ENCODE measurements at places on chromosomes 2 and 18. TPM values are rescaled to one million over a fixed set of nuclear protein-coding genes. Genes with fewer than 3 reads are reported as not detected.

SPP2 gene
- not detected for total RNA-seq

TDRD15 gene
- not detected for total RNA-seq

GRCh38 chr2:20617081-20617575 lies 33.8 kb downstream of the HS1BP3 start:
- DNase-seq = peak; percentile 62

DNA sequence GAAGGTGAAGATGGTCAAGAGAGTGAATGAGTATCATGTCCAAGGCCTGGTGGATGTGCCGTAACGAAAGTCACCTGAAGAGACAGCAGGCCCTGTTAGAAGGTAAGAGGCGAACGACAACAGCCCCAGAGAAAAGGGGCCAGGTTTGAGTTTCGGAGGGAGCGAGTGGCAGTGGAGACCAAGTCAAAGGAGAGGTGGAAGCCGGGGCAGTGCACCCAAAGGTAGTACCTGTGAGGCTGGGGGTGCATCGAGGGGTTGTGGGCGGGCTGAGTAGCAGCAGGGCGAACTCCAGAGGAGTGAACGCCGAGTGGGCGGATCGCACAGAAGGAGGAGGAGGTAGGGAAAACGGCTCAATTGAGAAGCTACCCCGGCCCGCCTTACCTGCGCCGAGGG lies 358 bp downstream of the USP37 start:
- DNase-seq = peak; percentile 75

DNA sequence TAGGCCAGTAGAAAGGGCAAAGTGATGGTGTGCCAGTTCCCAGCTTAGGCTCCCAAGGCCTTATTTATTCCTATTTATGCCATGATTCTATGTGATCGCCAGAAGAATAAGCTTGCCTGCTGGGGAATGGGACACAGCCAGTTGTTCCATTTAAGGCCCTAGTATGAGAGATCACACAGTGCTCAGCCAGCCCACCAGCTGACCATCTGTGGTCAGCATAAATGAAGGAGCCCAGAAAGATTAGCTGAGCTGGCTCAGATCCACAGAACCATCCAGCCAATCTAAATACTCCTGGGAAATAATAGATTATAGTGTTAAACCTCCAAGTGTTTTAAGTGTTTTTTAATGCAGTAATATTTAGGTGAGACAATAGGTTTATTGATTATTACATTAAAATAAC lies 12.6 kb upstream of the L3MBTL4 start:
- DNase-seq = no peak

DNA sequence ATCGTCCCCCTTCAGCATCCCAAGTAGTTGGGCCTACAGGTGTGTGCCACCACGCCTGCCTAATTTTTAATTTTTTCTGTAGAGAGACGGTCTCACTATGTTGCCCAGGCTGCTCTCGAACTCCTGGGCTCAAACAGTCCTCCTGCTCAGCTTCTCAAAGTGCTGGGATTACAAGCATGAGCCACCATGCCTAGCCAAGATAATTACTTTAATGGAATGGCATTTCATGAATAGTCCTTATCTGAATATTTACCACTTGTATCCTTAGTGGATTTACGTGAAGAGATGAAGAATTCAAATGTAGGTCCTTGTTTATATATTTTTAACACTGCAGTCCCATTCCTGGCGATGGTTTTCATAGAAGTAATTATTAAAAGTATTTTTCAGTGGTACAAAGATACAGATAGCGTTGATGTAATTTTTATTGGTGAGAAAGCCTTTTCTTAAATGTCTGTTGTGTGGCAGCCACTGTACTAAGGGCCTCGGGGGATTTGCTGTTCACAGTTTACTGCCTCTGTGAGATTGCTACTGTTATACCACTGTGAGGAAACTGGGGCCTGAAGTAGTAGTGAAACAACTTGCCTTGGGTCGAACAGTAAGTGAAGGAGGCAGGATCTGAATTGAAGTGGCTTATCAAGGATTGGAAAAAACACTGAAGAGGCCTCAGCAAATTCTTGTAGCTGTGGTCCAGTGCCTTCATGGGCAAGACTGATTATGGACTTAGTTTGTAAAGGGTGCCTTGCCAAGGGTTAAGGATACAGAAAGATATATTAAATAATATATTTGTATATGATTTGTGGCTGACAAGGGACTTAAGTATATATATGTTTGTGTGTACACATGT lies 151.2 kb downstream of the PRPF40A start:
- no peak for DNase-seq

SKOR2 gene
- total RNA-seq = not detected

- DNase-seq = no peak
Observed at GRCh38 chr18:53797998-53798495, 426.4 kb downstream of the MBD2 start.

- no peak for DNase-seq
Observed at GRCh38 chr18:36265015-36265414, 32.5 kb upstream of the FHOD3 start.

EVA1A gene
- not detected for total RNA-seq

DNA sequence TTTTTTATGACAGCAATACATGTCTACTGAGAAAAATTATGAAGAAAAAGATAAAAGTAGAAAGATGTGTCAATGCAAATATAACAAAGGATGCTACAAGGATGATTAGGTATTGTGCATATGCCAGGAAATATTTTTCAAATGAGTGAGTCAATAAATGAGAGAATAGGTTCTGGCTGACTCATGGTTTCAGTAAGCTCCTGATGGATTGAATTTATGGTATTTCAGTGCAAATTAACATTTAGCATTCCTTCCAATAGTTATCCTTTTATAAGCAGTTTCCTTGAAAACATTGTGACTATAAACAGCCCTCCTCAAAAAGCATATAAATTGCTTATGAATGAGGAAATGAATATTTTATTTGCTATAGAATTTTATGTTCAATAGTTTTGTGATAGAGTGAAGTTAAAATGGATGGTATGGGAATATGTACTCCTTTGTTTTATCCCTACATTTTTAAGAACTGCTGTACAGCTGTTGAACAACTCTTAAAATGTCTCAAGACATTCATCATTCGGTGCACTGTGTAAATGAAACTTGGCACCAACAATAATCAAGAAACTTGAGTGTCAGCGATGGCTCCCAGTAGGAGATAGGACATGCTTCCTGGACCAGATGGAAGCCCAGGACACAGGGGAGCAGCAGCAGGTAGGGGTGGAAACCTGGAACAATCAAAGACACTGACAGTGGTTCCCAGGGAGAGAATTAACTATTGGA lies 144.7 kb downstream of the PMAIP1 start:
- DNase-seq = no peak

IRS1 gene
- total RNA-seq = 54.0 TPM

DNA sequence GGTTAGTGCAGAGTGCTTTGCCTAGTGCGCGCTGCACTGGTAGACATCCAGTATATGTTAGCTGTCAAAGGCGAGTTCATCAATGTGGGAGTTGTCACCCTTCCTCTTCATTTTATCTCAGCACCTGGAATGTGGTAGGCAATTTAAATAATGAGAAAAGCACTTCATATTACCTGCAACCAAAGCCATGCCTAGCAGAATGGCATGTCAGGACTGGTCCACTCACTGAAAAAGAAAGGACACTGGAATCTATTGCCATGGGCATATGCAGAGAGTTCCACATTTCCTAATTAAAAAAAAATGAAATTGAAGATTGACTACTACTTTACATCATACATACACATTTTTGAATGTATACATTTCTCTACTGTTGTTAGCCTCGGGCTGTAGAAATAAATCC lies 139.6 kb downstream of the PAX3 start:
- no peak for DNase-seq

NRP2 gene
- 1.1 TPM for total RNA-seq

AGAP1 gene
- total RNA-seq = 31.1 TPM

TRIM54 gene
- 5.8 TPM for total RNA-seq

SFT2D3 gene
- 11.1 TPM for total RNA-seq

DNA sequence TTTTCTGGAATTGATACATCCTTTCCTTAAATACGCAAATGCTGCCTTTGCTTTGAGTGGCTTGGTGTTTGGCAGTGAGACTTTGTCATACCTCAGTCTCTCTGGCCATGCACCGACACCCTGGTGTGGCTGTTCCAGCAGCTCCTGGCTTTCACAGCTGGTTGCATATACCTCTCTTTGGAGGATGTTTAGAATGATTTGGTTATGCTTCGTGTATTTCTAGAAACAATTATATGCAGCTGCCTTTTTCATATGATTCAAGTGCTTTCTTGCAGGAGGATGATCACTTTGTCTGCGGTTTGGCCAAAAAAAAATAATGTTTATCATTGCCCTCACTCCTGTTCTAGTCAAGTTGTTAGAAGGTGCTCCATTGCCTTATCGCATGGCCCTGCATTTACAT lies 95.0 kb upstream of the EML6 start:
- DNase-seq = no peak

GRCh38 chr2:219561179-219562048 lies 9.9 kb downstream of the OBSL1 start:
- DNase-seq = no peak

- DNase-seq = no peak
Observed at GRCh38 chr2:63186331-63186730, 135.7 kb downstream of the OTX1 start.

DNA sequence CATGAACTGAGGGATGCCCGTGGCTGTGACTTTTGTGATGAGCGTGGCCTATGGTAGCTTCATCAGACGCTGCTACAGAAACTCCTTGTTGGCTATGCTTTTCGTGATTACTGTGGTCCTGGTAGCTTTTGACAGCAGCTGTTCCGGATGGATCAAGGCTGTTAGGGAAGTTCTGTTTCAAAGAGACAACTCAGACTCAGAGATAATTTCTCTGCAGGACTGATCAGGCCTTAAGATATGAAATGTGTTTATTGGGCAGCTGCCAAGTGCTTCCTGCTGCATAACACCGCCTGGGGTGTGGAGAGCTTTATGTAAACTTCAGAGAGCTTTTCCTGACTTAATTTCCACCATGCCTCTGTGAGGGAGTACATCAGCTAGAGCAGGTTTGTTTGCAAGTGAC lies 243.8 kb downstream of the TSN start:
- no peak for DNase-seq

CCNT2 gene
- total RNA-seq = 11.8 TPM

GRCh38 chr2:108893277-108893676 lies 95.7 kb downstream of the EDAR start:
- DNase-seq = no peak

IL1RL1 gene
- total RNA-seq = not detected

- DNase-seq = no peak
Observed at GRCh38 chr18:51401912-51402311, 204.4 kb upstream of the MEX3C start.

NEU2 gene
- not detected for total RNA-seq

DNA sequence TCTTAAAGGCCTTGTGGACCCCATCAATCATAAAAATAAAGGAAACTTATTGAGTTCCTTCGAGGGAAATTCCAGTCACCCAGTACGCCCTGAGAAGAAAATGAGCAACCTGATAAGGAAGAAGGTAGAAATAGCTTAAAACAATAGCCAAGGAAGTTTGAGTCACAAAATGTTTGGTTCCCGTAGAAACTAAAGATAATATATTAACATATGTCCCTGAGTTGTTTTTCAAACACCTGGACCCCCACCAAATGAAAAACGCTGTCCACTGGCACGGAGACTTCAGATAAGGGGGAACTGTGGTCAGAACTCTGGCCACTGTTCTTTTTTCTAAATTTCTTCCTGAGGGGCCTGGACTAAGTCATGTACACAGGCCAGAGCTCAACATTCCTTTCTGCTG lies 669.1 kb downstream of the ADCYAP1 start:
- DNase-seq = no peak

DNA sequence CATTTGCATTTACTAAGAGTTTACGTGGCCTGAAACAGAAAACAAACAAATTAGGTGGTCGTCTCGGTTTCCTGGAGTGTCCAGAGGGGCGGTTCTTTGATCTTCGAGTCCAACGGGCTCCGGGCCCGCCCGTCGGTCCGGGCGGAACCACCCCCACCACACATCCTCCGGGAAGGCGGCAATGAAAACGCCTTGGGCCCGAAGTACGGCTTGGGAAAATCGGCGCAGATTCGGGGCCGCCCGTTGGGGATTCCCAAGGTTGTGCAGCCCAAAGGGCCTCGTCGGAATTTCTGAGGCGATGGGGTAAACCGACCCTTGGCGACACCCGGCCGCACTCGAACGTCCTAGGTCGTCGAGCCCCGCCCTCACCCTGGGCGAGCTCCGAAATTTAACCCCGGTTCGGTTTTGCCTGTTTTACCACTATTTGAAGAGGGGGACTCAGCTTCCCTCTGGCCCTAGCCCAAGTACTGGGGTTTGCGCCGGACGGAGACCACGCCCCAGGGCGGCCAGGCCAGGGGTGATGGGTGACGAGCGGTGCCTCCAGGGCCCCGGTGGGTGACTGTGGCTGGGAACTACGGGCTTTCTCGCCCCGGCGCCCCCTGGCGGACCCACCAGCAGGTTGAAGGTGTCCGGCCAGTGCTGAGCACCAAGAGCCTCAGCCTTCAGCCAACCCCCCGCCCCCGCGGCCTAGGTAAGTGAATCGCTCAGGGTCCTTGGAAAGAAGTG lies 1.9 kb upstream of the CFAP53 start:
- no peak for DNase-seq

GRCh38 chr18:36850527-36851201 lies 21.7 kb downstream of the KIAA1328 start:
- DNase-seq = no peak

DNA sequence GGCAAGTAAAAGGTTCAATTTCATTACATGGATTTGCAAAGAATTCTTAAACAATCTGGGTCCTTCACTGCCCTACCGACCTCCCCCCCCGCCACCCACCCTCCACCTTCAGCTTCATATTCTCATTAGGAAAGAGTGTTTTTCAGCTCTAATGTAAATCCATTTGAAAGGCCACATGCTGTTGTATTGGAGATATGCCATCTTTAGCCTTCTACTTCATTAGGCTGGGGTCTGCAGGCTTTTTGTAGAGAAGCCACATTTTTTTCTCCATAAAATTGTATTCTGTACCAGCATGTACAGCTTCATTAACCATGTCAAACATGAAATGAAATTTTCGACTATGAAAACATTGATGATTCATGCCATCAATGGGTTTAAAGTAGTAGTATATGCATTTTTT lies 42.8 kb upstream of the THUMPD2 start:
- no peak for DNase-seq

TXNDC2 gene
- total RNA-seq = not detected

CCDC74A gene
- total RNA-seq = 5.6 TPM

- DNase-seq = peak; percentile 26
Observed at GRCh38 chr2:73985308-73986084, 786 bp downstream of the TET3 start.

DNA sequence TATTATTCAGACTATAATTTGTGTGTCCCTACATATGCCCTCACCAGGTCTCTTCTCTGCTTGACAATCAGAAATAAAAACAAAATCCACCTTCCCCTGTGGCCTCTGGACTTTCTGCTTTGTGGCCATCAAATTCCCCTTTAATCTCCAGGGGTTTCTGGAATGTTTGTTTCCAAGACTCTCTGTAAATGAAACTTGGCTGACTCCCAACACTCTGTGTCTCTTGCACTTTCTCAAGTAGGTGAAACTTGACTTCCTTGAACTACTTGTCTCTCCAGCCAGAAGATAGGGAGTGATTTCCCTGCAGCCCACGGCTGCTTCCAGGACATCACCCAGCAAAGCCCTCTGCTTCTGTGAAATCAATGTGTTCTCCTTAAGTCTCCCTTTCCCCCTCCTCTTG lies 54.1 kb upstream of the AQP4 start:
- no peak for DNase-seq

- DNase-seq = no peak
Observed at GRCh38 chr2:224831530-224831929, 115.4 kb upstream of the CCDC195 start.
